A549 treated with Hydrocortisone at 1 μM for 4 hours (cell line): ENCODE measurements at places on chromosomes 6 and 20. TPM values are rescaled to one million over a fixed set of nuclear protein-coding genes. Genes with fewer than 3 reads are reported as not detected.

The DBNDD2 gene
- 22.6 to 30.1 TPM (median 25.2 TPM) in 5 replicates for total RNA-seq

The DACT2 gene
- 0.06 to 0.14 TPM (median 0.12 TPM) in 5 replicates for total RNA-seq

The RFX6 gene
- total RNA-seq, result not detected in 5 replicates

The ANGPT4 gene
- total RNA-seq, result 0.02 to 0.05 TPM (median 0.03 TPM) in 5 replicates

The LHFPL5 gene
- 0.09 to 0.15 TPM (median 0.12 TPM) in 3 of 5 replicates, not detected in the others for total RNA-seq

The TRIM15 gene
- not detected in 5 replicates for total RNA-seq

The MUCL3 gene
- total RNA-seq, result 0.07 to 0.15 TPM (median 0.12 TPM) in 5 replicates

The ARHGAP40 gene
- 0.08 TPM in 1 of 5 replicates, not detected in the others for total RNA-seq

The CST5 gene
- total RNA-seq, result not detected in 5 replicates

The NXT1 gene
- 49.8 to 72.4 TPM (median 68.0 TPM) in 5 replicates for total RNA-seq

The CST4 gene
- not detected in 5 replicates for total RNA-seq

The APOBEC2 gene
- total RNA-seq, result not detected in 5 replicates

The RIPPLY2 gene
- 0.32 to 0.58 TPM (median 0.39 TPM) in 5 replicates for total RNA-seq

The FAM83B gene
- total RNA-seq, result 0.02 to 0.03 TPM in 2 of 5 replicates, not detected in the others

The SMIM13 gene
- total RNA-seq, result 12.7 to 17.0 TPM (median 15.7 TPM) in 5 replicates

The CAPN11 gene
- 0.05 to 0.06 TPM (median 0.05 TPM) in 3 of 5 replicates, not detected in the others for total RNA-seq

The GNRH2 gene
- total RNA-seq, result 0.16 to 0.34 TPM (median 0.27 TPM) in 4 of 5 replicates, not detected in the other

The SLC29A1 gene
- total RNA-seq, result 45.4 to 50.3 TPM (median 49.5 TPM) in 5 replicates

The CCM2L gene
- 0.28 to 0.68 TPM (median 0.36 TPM) in 5 replicates for total RNA-seq

The SEMG1 gene
- total RNA-seq, result not detected in 5 replicates

The CALHM5 gene
- total RNA-seq, result 0.03 to 0.09 TPM (median 0.06 TPM) in 5 replicates

The PLEKHG1 gene
- total RNA-seq, result 0.32 to 1.3 TPM (median 0.58 TPM) in 5 replicates

The ACTL10 gene
- total RNA-seq, result 0.06 TPM in 2 of 5 replicates, not detected in the others

The PPIL6 gene
- 2.9 to 3.8 TPM (median 3.1 TPM) in 5 replicates for total RNA-seq

The SLC4A11 gene
- 9.2 to 15.1 TPM (median 13.6 TPM) in 5 replicates for total RNA-seq

The TMEM170B gene
- 0.57 to 1.1 TPM (median 0.70 TPM) in 5 replicates for total RNA-seq

The SLC32A1 gene
- not detected in 5 replicates for total RNA-seq

The RBPJL gene
- total RNA-seq, result not detected in 5 replicates

The EPB41L1 gene
- 55.5 to 81.3 TPM (median 77.5 TPM) in 5 replicates for total RNA-seq

The MLIP gene
- not detected in 5 replicates for total RNA-seq
